Ammon's horn (tissue), 1 donor: ENCODE measurements at places on chromosomes 4 and X.

- DNase-seq = no peak
Observed at GRCh38 chrX:2965965-2966364, 36.8 kb upstream of the ARSD start.

DNA sequence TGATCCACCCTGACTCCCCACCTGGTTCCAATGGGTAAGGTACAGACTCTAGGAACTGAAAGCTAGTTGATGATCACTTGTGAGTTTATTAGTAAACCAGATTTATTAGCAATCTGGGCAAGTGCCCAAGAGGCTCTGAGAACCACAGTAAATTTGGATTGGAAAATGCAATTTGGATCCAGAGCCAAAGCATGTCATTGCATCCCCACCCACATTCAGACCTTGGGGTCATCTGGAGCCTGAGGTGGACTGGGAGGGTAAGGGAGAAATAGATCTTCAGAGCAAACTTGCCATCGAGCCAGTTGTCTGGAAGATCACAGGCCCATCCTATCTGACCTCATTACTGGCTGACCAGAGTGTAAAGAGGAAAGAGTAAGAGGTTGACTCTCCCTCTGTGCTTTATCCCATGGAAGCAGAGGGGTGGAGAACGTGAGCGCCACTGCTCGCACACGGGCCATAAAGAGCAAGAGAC is 78.7 kb upstream of the RASGEF1B start:
- no peak for DNase-seq

DNA sequence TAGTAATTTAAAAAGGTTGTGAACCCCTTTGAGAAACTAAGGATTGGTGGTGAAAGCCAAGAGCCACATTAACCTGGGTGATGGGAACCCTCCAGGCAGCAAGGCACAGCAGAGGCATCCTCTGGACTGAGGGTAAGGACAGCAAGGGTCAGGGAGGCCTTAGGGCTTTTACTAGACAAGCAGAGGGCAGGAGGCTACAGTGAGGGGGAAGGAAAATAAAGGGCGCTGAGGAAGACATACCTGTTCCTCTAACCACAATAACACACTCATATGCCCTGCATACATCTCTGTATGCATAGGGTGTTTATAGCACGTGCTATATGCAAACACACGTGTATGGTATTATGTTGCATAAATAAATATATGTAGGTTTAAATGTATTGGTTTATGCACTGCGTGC is 18.7 kb downstream of the GPM6B start:
- DNase-seq = no peak

DNA sequence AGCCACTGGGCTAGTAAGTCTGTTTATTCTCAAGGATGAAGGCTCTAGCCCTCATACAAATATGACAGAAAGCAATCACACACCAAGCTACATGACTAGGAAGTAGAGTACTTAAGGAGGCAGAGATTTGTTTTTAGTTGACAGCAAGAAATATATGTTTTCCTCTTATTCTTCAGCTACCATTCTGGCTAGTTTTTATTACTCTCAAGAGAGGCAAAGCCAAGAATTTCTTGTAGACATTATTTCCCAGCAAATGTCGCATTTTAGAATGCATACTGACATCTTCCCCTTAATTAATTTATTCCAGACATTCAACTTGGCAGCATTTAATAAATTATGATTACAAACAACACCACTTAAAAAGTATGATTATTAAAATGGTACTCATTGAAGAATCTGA is 23.4 kb upstream of the FAM9C start:
- no peak for DNase-seq
